ENCODE measurements at places on chromosomes 5 and 9. TPM values are rescaled to one million over a fixed set of nuclear protein-coding genes. Genes with fewer than 3 reads are reported as not detected.

RGS3 gene
- total RNA-seq = 12.8 TPM

OR1J2 gene
- not detected for total RNA-seq

DNA sequence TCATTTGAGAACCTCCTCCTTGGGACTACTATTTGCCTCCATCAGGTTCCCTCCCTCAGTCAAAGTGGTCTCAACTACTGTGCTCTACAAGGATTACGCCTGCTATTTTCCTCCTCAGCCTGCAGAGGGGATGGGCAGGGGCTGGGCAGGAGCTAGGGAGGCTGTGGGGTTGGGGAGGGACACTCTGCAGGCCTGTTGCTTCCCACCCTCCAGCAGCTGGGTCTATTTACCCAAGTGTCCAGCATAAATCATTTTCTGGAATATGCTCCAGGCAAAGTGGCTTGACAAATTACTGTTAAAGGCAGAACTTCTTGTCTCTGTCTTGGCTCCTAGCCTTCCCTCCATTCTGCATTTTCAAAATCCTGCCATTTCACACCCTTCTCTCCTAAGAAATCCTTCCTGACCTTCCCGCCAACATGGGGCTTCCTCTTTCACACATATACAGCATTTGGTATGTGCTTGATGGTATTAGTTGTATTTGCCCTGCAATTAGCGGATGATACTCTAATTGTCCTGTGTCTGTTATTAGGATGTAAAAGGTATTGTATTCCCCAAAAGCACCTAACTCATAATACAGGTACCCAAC lies 106.7 kb downstream of the EFNA5 start:
- DNase-seq = no peak

GRCh38 chr5:142537938-142538337 lies 148.0 kb downstream of the FGF1 start:
- DNase-seq = no peak

GRCh38 chr9:120481846-120482245 lies 98.1 kb downstream of the CDK5RAP2 start:
- no peak for DNase-seq

DNA sequence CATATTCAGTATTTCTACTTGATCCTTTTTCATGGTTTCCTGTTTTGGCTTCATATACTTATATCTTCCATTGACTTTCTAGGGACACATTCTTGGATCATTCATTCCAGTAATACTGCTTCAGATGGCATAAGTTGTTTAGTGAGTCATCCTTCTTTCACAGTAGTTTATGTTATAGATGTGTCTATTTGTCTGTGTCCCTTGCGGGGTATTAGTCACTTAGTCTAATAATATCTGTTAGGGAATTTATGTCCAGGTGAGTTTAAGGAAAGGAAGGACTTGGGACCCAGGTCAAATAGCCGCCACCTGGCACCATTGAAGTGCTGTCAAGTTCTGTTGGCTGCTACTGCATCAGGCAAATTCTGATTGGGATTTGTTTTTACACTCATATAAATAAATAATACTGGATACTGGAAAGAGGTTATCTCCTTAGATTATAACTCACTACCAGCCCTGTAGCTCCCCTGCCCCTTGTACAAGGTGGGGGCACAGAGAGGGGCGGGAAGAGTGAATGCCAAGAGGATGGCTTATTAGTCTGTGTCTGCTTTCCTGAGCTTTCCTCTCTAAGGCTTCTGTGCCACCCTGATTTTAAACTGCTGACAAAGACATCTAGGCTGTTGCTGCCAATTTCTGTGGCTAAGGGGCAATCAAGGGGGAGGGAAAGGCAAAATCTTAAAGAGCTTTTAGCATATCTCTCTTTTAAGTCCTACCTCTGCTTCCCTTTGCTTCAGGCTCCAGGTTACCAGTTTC lies 64.9 kb downstream of the CDC42SE2 start:
- DNase-seq = no peak

INSYN2B gene
- 1.4 TPM for total RNA-seq

TMEM161B gene
- 58.3 TPM for total RNA-seq

GRCh38 chr5:178323961-178324360 lies 91.4 kb upstream of the PHYKPL start:
- no peak for DNase-seq

CAVIN4 gene
- total RNA-seq = 12.9 TPM

SEMA6A gene
- 24.2 TPM for total RNA-seq

DNA sequence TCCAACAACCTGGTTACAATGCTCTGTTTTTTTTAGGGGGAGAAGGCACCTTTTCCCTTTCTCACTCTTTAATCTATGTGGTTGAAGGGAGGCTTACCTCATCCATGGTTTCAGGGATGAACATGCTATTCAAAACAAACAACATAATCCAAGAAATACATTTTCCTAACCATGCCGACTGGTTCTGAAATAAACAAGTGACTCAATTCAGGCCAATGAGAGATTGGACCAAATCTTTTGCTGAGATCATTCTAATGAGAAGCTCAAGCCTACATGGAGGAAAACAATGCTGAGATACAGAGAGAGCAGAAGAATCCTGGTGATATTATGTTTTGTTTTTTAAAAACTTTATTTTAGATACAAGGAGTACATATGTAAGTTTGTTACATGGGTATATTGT lies 46.8 kb upstream of the ELL2 start:
- DNase-seq = no peak

LHX2 gene
- total RNA-seq = 189 TPM

- no peak for DNase-seq
Observed at GRCh38 chr5:7181841-7182240, 214.1 kb upstream of the ADCY2 start.

SH3PXD2B gene
- total RNA-seq = 17.6 TPM

DNA sequence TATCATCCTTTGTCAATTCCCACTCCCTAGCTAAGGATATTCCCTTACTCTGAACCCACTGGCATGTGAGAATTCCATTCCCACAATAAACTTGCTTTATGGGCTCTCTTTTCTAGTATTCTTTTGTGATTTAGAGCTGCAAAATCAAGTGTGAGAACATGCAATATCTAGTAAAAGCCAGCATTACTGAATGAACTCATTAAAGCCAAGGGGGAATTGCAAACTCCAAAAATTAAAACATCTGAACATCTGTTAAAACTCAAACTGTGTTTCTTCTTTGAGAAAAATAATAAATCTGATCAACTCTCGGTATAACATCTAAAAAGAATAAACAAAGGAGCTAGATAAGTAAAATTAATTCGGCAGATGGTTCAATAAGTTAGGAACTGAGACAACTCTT lies 53.1 kb upstream of the MPDZ start:
- DNase-seq = no peak

GRCh38 chr9:136868644-136869043 lies 2.5 kb upstream of the EDF1 start:
- no peak for DNase-seq

STK10 gene
- 9.8 TPM for total RNA-seq

PCSK1 gene
- 1.6 TPM for total RNA-seq

GRCh38 chr5:58760222-58760621 lies 177.3 kb downstream of the RAB3C start:
- no peak for DNase-seq

GABRA1 gene
- 18.2 TPM for total RNA-seq

- peak; percentile 86 for DNase-seq
Observed at GRCh38 chr9:36401164-36401740, 1.2 kb upstream of the RNF38 start.

DNA sequence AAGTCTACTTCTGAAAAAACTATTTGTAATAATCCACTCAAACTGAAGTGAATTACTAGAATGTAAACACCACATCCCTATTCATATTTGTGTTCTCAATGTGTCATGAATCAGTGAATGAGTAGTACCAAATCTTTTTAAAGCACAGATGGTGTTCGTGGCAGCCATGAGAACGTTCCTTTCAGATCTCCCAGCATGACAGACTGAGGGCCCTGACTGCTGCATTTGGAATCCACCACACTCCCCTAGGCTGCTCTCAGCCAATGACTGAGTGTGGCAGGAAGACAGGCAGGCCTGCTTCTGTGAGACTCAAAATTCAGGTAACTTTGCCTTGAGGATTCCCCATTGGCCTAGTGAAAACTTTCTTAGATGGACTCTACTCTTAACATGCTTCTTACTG lies 10.9 kb upstream of the JMY start:
- no peak for DNase-seq

- DNase-seq = no peak
Observed at GRCh38 chr9:114489928-114490327, 15.3 kb downstream of the WHRN start.

- no peak for DNase-seq
Observed at GRCh38 chr5:34648840-34649158, 7.3 kb upstream of the RAI14 start.

DNA sequence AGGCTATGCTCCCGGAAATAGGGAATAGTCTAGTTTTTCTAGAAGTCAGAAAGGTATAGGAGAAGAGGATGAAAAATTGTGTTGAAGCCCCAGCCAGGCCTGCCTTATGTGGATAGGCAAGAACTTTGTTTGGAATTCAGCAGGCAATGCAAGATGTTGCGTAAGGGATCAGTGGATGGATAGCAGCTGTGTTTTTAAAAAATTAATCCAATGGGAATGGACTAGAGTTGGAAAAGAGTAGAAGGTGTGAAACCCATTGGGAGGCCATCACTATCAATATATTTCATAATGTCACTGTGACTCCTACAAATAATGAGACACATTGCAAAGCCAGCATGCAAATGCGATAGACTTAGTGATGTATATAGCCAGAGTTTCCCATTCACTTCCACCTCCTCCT lies 281.9 kb downstream of the MARCHF11 start:
- no peak for DNase-seq

DMRT3 gene
- total RNA-seq = 0.16 TPM

DNA sequence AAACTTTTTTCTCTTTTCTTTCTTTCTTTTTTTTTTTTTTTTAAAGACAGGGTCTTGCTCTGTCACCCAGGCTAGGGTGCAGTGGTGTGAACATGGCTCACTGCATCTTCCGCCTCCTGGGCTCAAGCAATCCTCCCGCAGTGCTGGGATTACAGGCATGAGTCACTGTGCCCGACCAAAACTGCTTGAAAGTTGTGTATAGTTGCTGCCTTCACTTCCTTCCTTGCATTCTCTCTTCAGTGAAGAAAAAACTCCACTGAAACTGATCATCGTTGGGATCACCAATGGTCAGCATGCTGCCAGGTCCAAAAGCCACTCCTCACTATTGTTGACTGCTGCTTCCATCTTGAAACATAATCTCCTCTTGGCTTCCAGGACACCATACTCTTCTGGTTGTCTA lies 66.6 kb upstream of the CTNNA1 start:
- no peak for DNase-seq

DNA sequence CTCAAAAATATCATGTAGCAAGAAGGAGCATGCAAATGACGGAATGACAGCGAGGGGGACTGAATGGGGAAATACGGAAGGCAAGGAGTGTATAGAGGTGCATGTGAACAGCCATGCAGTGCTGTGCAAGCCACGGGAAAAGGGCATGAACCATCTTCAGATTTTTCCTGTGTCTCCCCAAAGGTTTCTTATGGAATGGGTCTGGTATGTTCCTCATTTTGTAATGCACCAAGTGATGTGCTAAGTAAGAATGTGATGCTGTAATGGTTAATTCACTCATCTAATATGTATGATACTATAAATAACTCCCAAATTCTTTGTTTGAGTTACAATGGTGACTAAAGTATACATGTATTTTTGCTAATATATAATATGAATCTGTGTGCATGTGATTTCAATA lies 99.0 kb upstream of the DAB2 start:
- DNase-seq = no peak

DNA sequence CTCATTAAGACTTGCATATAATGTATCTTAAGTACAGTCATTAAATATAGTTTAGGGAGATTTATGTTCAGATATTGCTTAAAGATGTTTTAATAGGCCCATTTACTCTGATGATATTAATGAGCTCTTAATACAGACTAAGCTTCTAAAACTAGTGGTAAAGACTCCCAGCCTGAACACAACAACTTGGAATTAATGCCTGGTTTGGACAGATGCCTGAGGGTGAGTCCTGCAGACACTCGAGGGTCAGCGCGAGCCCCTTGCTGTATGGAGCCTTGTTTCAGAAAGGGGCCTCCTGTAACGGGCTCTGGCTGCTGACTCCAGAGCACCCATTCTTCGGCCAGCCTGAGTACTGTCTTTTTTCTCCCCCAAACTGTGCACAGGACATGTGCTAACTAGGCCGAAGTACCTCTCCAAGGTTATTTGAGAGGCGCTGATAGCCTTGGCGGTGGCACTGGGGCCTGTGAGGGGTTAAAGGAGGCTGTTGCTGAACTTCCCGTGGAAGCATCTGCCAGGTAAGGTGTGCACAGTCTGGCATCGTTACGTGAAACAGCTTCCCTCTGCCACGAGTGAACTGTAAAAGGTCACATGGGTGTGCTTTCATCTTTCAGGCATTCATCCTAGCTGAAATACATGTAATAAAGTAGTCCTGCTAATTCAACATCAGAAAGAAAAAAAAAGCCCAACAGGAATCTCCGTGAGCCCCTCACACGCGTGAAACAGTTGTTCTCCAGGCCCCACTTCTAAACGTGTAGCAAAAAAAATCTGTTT lies 113.4 kb downstream of the MVB12B start:
- no peak for DNase-seq

ELAVL2 gene
- total RNA-seq = 297 TPM

DNA sequence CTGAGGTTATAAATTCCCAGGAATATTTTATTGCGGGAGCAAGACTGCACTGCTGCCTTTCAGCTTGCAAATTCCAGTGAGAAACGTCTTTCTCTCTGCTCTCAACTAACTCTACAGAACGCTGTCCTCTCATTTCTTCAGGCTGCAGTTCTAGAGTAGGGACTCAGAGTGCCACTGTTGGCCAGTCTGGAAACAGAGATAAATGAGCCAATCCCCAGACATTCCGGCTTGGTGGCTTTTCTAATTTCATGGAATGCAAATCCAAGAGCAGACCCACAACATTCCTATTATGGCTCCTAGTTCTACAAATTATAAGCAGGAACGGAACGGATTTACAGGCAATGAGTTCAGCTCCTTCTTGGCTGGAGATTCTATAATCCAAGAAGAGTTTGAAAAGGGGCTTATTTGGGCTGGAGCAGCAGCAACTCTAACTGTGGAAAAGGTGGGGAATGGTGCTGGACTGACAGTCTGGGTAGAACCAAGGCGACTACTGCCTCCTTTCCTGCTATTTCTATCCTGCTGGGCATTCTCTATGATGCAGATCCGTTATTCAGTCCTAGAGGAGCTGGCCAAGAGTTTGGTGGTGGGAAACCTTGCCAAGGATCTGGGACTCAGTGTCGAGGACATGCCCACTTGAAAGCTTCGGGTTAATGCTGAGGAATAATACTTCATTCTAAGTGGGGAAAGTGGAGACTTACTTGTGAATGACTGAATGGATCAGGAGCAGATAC lies 9.3 kb downstream of the PCDHGA12 start:
- DNase-seq = no peak

DNA sequence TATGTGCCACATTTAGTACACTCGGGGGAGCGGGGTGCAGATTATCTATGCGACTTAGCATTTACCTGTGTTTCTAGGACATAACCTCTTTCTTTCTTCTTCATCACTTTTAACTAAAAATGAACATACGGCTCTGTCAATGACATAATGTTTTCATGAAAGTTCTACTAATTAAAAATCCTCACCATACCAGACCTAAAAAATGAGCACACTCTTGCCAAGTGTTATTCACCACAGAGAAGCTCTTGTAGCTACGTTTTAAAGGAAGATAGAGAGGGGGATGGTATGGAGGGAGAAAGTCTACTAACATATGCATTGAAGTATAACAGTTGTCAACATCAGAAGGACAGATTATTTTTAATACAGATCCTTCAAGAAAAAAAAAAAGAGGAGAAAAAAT lies 1.6 kb downstream of the CDH10 start:
- no peak for DNase-seq

ZDHHC11 gene
- 7.2 TPM for total RNA-seq
